ENCODE measurements at places on chromosomes 1 and 21. TPM values are rescaled to one million over a fixed set of nuclear protein-coding genes. Genes with fewer than 3 reads are reported as not detected.

AIM2 gene
- total RNA-seq: 3.9 TPM

SH2D5 gene
- 1.3 TPM for total RNA-seq

DCAF6 gene
- 26.9 TPM for total RNA-seq

S100A10 gene
- total RNA-seq: 68.5 TPM

CYP4A22 gene
- total RNA-seq: not detected

ST6GALNAC5 gene
- total RNA-seq: 0.21 TPM
